Pericardium fibroblast (primary cell): ENCODE measurements at places on chromosomes 6 and 20. TPM values are rescaled to one million over a fixed set of nuclear protein-coding genes. Genes with fewer than 3 reads are reported as not detected.

Gene SLC17A1
- total RNA-seq = not detected in 2 replicates

Gene BTNL2
- not detected in 2 replicates for total RNA-seq

Gene UBE2C
- total RNA-seq = 6.1 and 7.2 TPM in 2 replicates

Gene LBP
- total RNA-seq = 1.1 TPM in 1 of 2 replicates, not detected in the other

Gene PLCB4
- 0.23 and 0.26 TPM in 2 replicates for total RNA-seq

Gene UCKL1
- 16.5 TPM in 2 replicates for total RNA-seq

Gene PRDM13
- total RNA-seq = not detected in 2 replicates

Gene NRN1
- 1.2 TPM in 1 of 2 replicates, not detected in the other for total RNA-seq

Gene WFDC2
- not detected in 2 replicates for total RNA-seq

Gene SIRPA
- total RNA-seq = 18.6 and 18.8 TPM in 2 replicates

Gene FILIP1
- total RNA-seq = 0.43 and 2.0 TPM in 2 replicates

Gene ATAT1
- total RNA-seq = 2.0 and 7.9 TPM in 2 replicates

Gene PHF10
- total RNA-seq = 7.7 and 12.5 TPM in 2 replicates

Gene OR2J3
- not detected in 2 replicates for total RNA-seq

Gene SRSF12
- 0.51 and 0.58 TPM in 2 replicates for total RNA-seq

Gene FAM209B
- not detected in 2 replicates for total RNA-seq

Gene LST1
- not detected in 2 replicates for total RNA-seq

Gene TNFAIP3
- 5.1 and 13.4 TPM in 2 replicates for total RNA-seq

Gene OR2H2
- not detected in 2 replicates for total RNA-seq
